ENCODE measurements at places on chromosomes 7 and 10.

- peak; percentile 67 for DNase-seq
These were observed 1277.1 kb upstream of the AUTS2 start for GRCh38 chr7:68321076-68321639.

- no peak for DNase-seq
These were observed 3.0 kb downstream of the AFAP1L2 start for GRCh38 chr10:114401195-114401791.

- peak; percentile 0 for DNase-seq
These were observed 23.9 kb downstream of the SLC18A2 start for GRCh38 chr10:117264782-117265181.

- DNase-seq, result no peak
These were observed 158.2 kb downstream of the WNT2 start for GRCh38 chr7:117164620-117165019.

DNA sequence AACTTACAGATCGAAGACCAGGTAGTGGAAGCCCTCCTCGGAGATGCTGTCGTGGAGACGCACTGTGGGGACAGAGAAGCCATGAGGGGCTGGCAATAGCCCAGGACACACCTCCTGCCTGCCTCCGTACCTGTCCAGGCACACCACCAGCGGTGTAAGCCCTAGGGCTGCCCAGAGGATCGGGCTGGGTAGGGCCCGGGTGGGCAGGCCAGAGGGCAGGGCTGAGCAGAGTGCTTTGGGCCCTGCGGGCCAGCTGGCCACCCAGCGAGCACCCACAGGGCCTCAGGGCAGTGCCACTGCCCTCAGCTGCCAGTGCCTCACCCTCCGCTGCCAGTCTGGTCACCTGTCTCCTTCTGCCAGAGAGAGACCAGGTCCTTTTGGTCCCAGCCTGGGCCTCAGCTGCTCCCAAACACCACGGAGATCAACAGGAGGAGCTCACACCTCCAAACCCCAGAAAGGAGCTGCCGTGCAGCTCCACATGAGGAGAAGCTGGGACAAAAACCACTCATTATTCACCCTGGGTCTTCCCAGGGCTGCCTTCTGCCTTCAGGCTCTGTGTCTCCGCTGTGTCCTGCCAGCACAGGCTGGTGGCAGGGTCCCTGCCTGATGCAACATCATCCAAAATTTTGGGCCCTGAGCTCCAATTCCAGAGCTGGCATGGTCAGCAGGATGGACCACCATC lies 58.2 kb downstream of the YKT6 start:
- DNase-seq, result no peak

- no peak for DNase-seq
These were observed 115.1 kb upstream of the AGK start for GRCh38 chr7:141436139-141436538.

GRCh38 chr10:22758867-22759266 lies 44.5 kb upstream of the PIP4K2A start:
- no peak for DNase-seq

- DNase-seq, result no peak
These were observed 20.1 kb downstream of the TDRD1 start for GRCh38 chr10:114199239-114199638.

DNA sequence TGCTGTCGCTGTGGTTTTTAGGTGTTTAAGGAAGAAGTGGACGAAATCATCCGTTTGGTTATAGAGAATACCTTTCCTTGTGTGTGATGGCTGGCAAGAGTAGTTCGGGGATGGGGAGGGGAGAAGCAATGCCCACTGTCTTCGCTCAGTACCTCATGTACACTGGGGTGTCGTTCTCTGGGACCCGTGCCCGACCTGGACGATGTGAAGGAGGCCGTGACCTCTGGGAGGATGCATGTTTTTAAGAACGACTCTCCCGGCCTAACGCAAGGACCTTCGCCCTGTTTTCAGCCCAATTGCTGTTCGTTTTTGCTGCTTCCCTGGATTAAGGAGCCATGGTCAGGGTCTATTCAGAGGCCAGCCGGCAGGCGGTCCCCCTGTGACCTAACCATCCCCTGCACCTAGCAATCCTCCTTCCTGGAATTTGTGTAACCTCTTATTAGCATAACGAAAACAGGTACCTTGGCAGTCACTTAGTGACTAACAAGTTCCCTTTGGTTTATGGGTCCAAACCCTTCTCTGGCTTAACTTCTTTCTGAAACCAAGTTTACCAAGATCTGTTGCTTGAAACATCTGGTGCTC lies 1.3 kb downstream of the NFE2L3 start:
- DNase-seq, result no peak

DNA sequence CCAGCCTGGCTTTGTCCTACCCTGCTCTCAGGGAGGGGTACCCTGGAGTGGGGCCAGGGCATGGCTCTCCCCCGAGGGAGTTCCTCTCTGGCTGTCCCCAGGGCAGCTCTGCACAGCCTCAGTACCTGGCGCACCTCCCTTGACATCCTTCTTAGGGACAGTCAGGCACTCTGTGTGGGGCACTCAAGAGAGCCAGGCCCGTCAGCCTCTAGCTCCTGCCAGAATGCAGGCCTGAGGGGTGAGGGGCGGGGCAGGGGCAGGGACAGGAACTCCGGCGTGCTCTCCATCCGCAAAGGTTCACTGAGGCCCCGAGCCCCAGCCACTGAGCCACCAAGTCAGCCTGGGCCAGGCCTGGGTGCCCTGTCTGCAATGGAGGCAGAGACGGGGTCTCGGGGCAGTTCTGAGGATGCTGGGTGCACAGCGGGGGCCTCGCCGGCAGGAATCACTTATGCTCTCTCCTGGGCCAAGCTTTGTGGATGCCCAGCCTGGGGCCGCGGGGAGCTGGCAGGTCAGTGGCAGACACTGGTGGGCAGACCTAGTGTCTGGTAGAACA lies 10.1 kb downstream of the LIMK1 start:
- DNase-seq, result no peak

- DNase-seq, result no peak
These were observed 81.1 kb downstream of the SDHAF3 start for GRCh38 chr7:97198596-97198995.

DNA sequence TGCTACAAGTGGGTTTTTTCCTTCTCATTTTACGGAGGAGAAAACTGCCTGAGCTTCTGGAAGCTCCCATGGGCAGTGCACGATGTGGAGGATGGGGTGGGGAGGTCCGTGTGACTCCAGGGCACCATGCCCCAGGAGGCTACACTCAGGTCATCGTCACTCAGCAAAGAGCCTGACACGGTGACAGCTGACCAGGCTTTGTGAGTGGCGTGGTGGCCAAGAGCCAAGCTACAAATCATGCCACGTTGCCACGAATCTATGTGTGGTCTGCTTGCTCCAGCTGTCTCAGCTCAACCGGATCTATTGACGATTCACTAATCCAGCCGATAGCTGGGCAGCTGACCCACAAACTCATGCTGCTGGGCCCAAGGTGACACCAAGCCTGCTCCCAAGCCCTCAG lies 27.6 kb upstream of the C10orf71 start:
- DNase-seq, result no peak

- DNase-seq, result no peak
These were observed 91.1 kb downstream of the TEX36 start for GRCh38 chr10:125591886-125592285.

DNA sequence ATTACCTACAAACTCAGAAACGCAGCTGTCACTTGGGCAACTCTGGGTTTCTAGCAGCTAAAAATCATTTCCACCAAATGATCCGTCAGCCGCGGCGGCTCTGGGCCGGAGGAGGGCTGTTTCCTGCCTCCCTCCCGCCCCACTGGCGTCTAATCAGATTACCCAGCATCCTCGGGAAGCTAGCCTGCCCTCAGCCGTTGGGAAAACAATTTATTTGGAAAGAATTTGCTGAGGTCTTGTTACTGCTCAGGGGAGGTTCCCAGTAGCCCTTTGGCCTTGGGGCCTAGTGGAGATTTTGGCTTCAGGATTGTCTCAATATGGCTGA lies 65.0 kb upstream of the ADGRA1 start:
- no peak for DNase-seq

DNA sequence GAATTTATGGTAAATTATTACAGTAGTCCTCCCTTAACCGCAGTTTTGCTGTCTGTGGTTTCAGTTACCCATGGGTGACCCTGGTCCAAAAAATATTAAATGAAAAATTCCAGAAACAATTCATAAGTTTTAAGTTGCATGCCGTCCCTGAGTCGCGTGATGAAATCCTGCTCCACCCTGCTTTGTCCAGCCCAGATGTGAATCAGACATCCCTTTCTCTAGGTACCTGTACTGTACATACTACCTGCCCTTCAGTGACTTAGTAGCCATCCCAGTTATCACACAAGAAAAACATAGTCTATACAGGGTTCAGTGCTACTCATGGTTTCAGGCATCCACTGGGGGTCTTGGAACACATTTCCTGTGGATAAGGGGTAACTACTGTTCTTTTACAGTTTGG lies 20.5 kb upstream of the RHEB start:
- DNase-seq, result no peak

DNA sequence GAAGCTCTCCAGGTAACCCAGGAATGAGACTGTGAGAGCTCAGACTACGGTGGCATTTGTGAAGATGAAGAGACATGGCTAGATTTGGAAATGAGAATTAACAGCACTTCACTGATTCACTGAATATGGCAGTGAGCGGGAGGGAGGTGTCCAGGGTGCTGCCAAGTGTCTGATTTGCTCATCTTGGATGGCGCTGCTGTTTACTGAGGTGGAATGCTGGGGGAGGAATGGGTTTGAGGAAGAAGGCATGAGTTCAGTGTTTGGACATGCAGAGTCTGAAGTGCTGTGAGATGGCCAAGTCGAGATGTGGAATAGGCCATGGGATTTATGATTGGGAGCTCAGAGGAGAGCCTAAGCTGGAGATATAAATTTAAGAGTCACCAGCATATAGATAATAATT lies 437.1 kb upstream of the NPVF start:
- no peak for DNase-seq

DNA sequence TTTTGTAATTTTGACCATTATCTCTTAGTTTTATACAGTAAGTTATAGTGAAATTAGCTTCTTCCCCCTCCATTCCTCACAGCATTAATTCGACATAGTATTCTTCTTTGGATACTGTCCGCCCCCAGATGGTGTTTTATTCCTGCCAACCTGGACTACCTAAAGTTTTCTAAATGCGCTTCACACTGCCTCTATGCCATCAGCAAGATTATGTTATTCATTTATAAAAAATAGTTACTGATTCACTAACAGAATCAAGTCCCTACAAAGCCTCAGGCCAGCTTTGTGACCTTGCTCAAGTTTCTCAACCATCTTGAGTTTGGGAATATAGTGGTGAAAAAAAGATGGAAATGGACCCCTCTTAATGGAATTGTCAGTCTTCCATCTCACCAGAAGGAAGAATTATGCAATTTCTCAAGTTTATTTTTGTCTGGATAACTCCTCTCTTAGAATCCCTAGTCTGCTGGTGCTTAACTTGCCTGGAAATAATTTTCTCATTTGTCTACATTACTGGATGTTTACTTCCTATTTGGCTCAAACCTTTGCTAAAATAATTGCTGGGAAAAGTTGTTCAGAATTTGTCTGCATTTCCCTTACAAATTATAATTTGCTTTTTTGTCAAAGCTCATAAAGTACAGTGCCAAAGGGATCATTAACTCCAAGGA lies 16.7 kb upstream of the FGL2 start:
- DNase-seq, result no peak

DNA sequence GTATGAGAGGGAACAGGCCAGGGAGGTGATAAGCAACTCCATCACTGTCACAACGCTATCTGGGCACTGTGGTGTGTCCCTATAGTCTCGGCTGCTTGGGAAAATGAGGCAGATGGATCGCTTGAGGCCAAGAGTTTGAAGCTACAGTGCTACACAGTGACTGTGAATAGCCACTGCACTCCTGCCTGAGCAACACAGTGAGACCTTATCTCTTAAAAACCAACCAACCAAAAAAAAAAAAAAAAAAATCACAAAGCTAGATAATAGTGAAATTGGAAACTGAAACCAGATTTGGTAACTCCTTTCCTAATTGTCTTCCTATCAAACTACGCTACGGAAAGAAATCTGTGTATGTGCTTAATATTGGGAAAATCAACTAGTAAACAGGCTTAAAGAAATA lies 14.1 kb downstream of the MICU1 start:
- no peak for DNase-seq

- DNase-seq, result no peak
These were observed 165.4 kb downstream of the BMPER start for GRCh38 chr7:34070511-34071323.

DNA sequence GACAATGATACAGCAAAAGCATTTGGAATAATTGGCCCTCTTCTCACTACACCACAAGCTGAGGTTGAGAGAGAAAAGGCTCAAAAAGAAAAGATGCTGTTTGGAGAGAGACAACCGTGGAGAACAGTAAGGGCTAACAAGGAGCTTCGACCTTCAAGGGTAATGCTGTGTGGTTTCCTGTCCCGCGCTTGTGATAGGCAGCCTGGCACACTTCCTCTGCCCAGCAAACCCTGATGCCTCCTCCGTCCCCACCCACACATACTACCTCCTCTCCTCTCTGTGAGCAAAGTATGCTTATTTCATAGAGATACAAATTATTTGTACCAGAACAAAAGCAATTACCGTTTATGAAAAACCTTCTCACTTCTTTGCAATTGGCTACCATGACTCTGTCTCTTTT lies 755.4 kb downstream of the KCNMA1 start:
- DNase-seq, result no peak

DNA sequence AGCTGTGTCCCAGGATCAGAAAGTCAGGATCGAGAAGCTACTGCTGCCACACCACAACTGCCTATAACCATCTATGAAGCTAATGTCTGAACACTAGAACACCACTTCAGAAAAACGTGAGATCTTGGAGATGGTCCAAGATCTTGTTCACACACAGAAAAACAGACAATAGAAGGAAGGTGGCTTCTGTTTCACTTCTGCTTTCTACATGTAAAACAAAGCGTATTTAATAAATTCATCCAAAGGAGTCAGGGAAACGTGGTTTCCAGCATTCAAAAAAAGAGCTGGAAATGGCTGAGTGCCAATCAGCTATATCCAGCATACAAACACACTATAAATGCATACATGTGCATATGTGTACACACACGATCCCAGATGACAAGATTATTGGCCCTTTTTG lies 70.2 kb upstream of the CCDC71L start:
- no peak for DNase-seq

GRCh38 chr7:17948526-17949238 lies 8.4 kb upstream of the SNX13 start:
- DNase-seq, result no peak

DNA sequence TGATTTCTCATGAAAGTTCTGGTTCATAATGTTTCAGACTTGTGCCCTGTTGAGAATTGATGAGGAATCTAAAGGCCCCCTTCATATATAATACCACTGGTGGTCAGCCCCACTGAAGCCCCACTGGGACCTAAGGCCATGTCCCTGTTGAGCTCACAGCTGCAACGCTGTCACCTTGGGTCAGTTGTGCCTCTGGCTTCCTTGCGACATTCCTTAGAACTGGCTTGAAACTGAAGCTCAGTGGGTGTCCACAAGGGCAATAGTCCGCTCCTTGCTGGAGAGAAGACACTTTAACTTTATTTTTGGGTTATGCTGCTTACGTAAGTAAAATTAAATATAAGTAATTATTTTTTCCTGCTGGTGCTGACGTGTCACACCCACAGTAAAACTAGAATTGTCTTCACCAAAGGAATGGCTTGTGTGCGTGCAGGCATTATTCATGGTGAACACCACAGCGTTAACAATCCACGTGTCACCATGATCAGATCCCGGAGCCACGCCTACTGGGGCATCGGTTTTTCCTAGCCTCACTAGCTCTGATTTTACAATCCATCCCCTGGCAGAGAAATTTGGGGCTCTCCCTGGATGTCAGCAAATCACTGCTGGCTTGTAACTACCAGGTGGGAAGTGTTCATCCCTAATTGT lies 66.5 kb downstream of the BICC1 start:
- no peak for DNase-seq

Measured in NCI-H2081 treated with DMSO at 0.1 percent for 48 hours (cell line).